ENCODE measurements at places on chromosomes 6 and 20.

DNA sequence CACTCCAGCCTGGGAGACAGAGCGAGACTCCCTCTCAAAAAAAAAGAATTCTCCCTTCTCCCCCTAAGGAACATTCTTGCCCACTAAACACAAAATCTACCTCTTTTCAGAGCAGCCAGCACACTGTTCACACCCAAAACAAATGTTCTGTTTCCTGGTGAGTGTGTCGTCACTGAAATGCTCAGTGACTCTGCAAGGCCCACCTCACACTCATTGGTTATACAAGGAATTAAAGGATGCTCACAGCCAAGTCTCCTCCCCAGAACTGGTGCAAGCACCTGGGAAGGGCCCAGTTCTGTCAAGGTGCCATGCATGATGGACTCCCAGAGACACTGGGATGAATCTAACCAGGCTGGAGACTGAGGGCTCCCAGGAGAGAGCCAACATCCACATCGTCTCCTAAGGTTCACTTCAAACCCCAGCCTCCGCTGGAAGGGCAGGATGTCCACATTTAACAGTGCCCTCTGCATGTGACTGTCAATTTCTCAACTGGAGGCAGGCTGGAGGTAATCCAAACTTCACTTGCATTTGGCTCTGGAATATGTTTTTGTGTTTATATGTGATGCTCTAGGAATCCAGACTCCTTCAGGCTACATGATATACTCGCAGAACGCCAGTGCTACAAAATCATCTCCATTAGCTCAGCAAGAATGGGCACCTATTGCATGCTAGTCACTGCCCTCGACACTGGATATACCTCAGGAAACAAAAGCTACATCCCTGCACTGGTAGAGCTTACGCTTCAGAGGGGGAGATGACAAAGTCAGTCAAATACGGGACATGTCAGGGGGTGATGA lies 7.1 kb downstream of the RRBP1 start:
- no peak for DNase-seq

GRCh38 chr6:109326351-109326750 lies 55.9 kb downstream of the CD164 start:
- no peak for DNase-seq

GRCh38 chr6:142444376-142444775 lies 142.6 kb downstream of the ADGRG6 start:
- DNase-seq = no peak

DNA sequence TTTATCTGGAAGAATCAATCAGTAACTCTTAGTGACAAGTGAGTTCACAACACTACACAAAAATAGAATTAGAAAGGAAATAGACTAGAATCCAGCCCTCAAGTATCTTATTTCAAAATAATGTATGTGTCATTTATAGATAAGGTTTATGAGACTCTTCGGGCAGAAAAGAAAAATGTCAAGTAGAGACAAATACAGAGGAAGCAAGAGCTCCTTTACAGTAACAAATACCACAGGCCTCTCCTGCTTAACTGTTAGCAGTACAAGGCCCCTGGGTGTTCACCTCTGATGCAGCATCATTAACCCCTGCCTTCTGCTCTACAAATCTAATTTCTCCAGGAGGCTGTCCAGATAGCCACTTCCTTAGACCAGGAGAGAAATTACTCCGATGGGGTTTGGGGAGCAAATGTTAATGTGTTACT lies 76.7 kb downstream of the UBE3D start:
- DNase-seq = no peak

DNA sequence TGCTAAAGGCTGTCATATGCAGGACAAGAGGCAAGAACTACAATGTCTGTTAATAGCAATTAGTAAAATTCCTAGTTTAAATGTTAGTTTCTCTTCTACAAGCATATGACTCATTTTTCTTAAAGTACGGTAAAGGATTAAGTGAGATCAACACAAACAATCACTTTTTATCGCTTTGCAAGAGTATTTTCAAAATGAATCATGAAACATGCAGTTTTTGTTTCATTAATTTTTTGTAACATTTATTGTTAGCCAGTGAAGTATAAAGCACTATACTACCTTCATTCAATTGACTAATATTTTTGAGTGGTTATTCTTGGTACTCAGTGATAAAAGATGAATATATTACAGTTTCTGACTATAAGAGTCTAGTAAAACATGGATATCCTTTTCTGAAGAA lies 138.6 kb downstream of the AHI1 start:
- no peak for DNase-seq

GRCh38 chr6:26536571-26537159 lies 1.5 kb upstream of the HMGN4 start:
- DNase-seq = peak; percentile 83
